ENCODE measurements at places on chromosomes 1 and 21.

DNA sequence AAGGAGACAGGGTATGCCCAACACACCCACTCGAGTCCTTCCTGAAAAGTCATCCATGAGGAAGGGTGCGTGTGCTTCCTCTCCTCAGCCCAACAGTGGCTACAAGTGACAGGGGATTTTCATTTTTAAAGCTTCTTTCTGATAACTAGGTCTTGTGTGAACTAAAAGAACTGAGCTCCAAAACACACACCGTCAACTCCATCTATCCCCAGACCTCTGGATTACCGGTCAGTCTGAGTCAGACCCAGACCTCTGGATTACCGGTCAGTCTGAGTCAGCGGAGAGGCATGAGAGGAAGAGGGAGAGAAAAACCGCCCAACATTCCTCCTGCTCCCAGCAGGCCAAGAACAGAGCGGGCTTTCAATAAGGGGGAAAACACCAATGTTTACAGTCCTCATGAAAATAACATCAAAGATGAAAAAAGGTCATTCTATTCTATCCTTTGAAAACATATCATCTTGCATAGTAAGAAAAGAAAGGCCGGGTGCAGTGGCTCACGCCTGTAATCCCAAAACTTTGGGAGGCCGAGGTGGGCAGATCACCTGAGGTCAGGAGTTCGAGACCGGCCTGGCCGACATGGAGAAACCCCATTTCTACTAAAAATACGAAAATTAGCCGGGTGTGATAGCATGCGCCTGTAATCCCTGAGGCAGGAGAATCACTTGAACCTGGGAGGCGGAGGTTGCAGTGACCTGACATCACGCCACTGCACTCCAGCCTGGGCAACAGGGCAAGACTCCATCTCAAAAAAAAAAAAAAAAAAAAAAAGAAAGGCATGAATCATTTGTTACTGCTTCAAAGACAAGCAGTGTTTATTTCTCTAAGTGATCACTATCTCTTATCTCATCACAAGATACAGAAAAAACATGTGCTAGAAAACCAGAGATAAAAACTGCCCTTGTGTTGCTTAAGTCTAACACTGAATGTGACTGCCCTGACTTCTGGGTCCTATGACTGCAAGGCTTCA lies 3.4 kb downstream of the PTTG1IP start:
- peak; percentile 86 for DNase-seq

- no peak for DNase-seq
Measured at GRCh38 chr1:55329808-55330432, 114.8 kb upstream of the USP24 start.

DNA sequence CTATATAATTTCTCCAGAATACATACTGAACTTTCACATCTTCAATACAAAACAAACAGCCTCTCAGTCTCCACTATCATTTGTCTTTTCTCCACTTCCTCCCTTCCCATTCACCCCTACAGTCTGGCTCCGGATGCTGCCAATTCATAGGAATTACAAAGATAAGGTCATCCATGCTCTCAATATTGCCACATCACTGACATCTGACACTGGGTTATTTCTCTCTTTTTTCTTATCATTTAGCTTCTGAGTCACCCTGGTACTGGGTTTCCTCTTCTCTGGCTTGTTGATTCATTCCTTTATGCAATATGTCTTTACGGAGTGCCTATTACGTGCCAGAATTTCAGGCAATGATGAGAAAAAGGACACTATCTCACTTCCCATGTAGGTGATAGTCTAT lies 3.1 kb upstream of the SH3BP5L start:
- peak; percentile 37 for DNase-seq

DNA sequence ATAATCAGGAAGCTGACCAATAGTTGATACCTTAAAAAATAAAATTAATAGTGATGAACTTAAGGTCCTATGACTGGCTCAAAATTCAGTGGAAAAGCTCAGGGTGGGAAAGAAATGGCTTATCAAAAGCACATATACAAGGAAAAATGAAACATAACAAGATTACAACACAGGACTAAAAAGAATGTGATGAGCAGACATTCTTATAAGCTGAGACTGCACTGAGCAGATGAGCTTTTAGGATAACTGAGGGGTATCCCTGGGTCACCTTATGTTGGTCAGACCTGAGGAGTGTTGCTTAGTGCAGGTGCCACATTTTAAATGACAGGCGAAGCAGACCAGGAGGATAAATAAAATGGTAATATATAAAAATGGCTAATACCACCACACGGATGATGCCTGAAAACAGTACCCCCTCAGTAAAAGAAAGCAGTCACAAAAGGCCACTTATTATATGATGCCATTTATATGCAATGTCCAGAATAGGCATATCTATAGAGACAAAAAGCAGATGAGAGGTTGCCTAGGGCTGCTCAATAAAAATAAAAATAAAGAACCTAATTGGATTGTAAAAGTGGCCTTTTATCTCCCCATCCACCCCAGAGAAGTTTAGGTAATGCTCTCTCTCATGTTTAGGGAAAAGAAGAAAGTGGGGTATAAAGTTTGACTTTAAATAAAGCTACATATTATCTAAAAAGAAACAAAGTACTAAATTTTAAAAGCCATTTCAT lies 163.9 kb downstream of the SLC45A1 start:
- DNase-seq = no peak

DNA sequence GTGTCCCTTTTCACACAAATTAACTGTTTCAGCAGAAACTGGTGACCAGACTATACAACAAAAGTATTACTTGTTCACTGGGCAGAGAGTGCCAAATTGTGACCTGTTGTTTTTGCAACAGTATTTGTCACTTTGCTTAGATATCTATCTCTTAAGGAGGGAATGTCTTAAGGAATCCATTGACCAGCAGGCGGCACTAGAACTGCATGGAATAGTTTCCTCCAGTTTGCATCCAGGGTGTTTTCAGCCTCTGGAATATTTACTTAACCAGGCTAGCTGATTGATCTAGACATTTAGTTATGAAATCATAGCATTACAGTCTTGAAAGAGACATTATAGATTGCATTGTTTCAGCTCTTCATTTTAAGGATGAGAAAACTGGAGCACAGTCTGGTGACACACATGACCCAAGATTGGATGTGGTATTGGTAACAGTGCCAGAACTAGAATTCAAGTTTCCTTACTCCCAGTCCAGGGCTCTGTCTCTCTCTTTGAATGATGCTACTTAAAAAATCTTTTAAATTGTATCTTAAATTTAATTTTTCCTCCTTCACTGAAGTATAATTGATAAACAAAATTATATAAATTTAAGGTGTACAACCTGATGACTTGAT lies 16.9 kb downstream of the RPTN start:
- peak; percentile 50 for DNase-seq

- no peak for DNase-seq
Measured at GRCh38 chr1:76548513-76549100, 318.7 kb upstream of the ST6GALNAC5 start.

DNA sequence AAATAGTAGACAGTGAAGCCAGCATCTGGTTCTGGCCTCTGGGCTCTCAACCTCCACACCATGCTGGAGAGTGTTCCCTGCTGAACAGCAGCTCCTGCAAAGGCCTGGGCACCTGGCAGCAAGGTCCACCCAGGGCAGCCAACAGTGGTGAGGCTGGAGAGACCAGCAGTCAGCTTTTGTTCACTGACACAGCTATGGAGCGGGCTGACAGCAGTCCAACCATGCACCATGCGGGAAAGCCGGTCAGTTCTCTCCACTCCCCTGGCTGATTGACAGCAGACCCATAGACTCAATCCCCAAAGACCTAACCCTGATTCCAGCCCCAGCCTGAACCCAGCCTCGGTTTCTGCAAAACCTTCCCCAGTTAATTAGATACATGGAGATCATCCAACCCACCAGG lies 49.0 kb downstream of the KLHDC7A start:
- DNase-seq = no peak

- DNase-seq = no peak
Measured at GRCh38 chr1:202101184-202101583, 21.5 kb upstream of the GPR37L1 start.

- peak; percentile 23 for DNase-seq
Measured at GRCh38 chr1:116020668-116021272, 44.5 kb downstream of the SLC22A15 start.

DNA sequence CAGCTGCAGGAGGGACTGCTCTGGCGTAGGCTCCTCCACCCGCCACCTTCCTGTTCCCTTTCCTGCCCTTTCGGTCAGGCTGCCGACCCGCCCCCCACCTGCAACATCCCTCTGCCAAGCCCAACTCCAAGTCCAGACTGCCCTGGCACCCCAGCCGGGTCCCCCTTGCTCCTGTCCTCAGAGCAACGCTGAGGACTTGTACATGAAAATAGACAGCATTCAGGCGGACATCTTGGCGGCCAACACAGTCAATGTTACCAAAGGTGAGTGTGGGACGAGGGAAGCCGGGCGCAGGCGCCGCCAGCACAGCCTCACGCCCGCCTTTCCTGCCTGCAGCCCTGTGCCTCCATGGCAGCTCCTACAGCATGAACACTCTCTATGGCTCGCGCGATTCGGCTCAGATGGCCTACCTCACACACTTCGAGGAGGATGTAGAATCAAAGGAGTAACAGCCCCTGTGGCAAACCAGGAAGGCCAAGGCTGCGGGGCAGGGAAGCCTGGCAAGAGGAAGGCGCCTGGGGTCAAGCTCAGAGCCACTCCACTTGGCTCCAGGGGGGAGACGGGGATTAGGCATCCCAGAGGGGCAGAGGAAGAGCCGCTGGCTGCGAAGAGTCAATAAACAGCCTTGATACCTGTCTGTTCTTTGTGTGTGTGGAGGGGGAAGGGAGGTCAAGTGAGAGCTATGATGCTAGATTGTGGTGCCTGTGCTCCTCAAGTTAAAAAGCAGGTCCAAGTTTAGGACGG lies 5.8 kb downstream of the RNU5D-1 start:
- no peak for DNase-seq

DNA sequence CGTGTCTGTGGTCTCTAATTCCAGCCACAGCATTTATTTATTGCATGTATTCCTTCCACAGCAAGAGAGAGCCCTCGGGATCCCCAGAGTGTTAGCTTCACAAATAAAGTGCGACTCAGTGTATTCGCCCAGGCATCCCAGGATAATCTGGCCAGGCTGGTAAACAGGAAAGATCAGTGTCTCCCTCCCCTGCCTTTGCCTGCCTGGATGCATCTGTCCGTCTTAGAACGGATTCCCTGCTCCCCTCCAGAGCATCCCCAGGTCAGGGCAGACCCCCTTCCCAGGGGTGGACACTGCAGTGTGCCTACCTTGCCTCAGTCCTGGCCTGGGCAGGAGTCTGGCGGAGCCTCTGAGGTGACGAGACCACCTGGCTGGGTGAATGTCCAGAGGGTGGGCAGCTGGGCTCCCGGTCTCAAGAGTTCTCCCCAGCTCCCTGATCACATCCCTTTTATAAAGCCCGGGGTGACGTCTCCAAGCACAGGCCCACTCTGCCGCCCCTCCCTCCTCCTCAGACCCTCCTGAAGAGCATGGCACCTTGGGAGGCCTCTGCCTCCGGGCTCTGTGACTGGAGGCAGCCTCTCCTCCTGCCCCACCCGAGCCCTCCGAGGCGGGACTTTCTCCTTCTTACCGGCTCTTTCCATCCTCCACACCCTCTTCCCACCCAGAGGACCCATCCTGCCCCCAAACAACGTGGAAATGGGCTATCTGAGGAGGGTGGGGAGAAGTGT lies at the start of gene KISS1:
Gene KISS1, minus strand, starts transcription at position 424 of the 728 bp plus-strand sequence. CDS start 3,615 bp downstream, outside the sequence.
- DNase-seq = no peak

DNA sequence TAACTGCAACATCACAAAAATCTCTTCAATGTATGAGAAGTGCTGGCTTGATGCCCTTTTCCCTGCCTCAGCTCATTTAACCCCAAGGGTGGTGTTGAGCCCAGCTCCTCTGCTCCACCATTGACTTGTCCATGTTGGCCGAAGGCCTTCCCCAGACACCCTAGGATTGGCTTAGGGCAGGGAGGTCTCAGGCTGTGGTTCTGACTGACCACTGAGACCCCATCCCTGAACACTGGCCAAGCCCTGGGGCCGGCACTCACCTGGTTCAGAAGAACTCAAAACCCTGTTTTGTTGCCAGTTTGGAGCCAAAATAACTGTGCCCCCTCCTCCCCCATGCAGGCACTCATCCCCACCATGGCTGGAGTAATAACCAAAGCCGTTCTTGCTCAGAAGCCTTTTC lies 38.6 kb downstream of the NENF start:
- no peak for DNase-seq

DNA sequence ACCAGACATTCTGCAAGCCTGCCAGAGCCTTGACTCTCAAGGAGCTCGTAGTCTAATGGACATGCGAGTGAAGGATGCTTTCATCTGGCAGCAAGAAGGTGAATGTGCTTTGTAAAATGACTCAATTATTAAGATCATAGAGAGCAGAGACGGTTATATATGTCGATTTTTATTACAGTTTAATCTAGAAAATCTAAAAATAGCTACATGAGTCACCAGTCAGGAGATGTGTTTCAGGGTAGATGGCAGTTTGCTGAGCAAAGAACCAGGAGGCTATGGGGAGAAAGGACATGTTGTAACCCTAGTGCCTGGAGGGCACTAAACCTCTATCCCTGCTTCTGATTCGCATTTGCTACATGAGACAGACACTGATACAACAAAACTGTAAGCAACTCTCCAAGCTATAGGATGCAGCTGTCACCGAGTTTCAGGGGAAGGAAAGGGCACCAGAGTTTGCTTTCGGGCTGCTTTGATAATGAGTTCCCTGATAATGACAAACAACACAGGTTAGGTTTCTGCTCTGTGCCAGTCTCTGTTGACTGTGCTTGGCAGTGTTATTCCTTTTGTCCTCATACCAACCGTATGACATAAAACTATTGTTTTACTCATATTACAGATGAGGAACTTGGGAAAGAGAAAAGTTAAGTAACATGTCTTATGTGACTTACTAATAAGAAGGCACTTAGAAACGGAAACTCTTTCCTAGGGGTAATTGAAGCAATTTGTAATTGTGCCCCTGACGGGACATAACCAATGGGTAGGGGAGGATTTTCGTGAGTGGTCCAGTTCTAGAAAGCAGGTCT lies 43.2 kb downstream of the C1orf198 start:
- DNase-seq = peak; percentile 54

- no peak for DNase-seq
Measured at GRCh38 chr1:51616490-51616889, 402 bp upstream of the OSBPL9 start.

- no peak for DNase-seq
Measured at GRCh38 chr21:31340942-31341487, 3.0 kb downstream of the TIAM1 start.

DNA sequence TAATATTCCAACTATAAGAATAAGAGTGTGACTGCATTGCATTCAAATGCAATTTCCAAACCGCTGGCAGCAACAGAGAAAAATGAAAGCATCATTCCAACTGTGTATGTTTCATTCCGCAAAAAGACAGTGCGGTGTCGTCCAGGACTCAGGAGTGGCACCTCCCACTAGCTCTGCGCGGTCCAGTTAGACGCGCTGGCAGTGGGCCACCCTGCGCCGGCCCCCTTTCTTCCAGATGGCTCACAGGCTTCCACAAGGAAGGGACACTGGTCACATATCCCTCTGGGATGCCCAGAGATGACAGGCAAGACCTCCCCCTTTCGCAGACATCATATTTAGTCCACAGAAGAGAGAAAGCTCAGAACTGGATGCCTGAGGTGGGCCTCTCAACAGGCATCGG lies 11.9 kb downstream of the WRAP73 start:
- no peak for DNase-seq

- peak; percentile 8 for DNase-seq
Measured at GRCh38 chr1:9615316-9616063, 26.8 kb downstream of the TMEM201 start.
